ENCODE measurements at places on chromosomes 6 and 20.
A peak's percentile ranks its signal among the peaks of the same experiment; 100 is the strongest.

GRCh38 chr20:47468290-47469050 is 33.2 kb upstream of the NCOA3 start:
- no peak for DNase-seq

GRCh38 chr20:1012359-1013168 is 10.5 kb upstream of the RSPO4 start:
- DNase-seq, result no peak

- DNase-seq, result no peak
Observed at GRCh38 chr20:13862245-13862644, 77.4 kb downstream of the NDUFAF5 start.

DNA sequence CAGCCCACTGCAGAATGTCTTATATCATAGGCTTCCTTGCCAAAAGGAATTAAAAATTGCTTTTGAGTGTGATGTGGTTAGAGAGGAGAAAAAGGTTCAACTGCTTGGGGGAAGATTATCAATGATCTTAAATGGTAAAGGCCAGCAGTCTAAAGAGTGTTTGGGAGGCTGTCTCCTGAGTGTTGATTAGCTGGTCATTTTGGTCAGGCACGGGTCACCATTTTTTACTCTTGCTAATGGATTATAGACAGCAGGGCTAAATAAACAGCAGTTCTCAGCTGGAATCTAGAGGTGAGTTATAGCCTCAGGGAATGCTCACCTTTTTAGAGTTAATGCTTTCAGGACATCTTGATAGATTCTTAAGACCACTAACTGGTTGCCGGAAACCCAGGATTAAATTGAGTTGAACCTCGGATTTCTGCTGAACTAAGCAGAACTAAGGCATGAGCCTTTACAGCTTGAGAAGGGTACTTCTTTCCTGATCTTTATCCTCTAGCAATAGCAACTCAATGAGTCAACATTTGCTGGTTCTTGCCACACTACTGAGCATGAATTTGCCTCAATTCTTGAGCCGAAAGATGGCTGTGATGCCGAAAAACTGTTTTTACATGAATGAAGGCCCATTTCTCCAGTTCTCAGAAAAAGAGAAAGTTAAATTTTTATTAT is 120.4 kb downstream of the LRRC1 start:
- DNase-seq, result no peak

DNA sequence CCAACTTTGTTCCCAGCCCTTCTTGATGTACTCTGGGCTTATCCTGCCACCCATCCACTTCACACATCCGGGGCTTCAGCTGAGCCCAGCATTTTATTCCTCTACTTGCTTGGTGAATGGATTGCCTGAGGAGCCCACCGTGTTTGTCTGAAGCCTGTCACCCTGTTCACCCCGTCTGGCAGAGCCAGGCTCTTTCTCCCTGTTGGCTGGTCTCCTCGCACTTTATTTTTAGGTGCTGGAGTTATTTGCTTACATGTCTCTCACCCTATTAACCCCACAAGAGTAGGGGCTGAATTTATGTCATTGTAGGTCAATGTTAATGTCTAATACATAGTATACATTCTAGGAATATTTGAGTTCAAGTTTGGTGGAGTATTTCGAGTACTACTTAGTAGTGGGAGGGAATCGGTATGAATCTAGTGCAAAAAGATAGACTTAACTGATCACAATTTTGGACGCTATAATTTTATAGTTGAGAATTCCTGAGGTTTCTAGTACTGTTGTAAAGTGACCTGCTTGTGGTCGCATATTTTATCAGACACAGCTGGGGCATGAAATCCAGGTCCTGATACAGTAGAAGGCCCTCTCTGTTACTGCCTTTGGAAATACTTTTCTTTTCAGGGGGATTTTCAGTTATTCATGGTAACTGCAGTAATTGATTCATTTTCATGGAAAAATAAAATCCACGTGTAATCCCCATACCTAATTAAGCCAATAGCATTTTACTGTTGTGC is 10.8 kb downstream of the JARID2 start:
- no peak for DNase-seq

DNA sequence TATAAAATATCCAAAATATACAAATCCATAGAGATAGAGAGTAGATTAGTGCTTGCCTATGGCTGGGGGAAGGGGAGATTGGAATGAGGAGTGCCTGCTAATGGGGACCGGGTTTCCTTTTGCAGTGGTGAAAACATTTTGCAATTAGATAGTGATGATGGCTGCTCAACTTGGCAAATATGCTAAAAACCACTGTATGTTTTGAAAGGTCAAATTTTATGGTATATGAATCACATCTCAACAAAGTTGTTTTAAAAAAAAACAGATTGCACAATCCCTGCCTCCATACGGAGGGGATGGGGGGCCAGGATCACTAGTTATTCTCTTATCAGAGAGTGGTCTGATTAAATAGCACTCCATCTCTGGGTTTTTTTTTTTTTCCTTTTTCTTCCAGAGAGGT is 76.9 kb upstream of the RIPOR2 start:
- DNase-seq, result no peak

DNA sequence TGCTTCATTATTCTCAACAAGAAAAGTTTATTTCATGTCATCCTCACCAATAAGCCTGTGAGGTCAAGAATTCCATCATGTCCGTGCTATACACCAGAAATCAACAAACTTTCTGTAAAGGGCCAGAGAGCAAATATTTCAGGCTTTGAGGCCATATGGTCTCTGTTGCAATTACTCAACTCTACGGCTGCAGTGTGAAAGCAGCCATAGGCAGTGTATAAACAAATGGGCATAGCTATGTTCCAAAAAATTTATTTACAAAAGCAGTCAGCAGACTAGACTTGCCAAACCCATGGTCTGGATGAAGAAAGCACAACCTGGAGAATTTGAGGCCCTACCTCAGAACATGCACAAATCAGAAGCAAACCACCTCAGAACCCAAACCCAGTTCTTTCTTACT is 118.5 kb downstream of the PCSK2 start:
- no peak for DNase-seq

- no peak for DNase-seq
Observed at GRCh38 chr20:62058941-62059340, 6.7 kb downstream of the TAF4 start.

GRCh38 chr20:11429889-11430519 is 487.7 kb upstream of the BTBD3 start:
- no peak for DNase-seq

DNA sequence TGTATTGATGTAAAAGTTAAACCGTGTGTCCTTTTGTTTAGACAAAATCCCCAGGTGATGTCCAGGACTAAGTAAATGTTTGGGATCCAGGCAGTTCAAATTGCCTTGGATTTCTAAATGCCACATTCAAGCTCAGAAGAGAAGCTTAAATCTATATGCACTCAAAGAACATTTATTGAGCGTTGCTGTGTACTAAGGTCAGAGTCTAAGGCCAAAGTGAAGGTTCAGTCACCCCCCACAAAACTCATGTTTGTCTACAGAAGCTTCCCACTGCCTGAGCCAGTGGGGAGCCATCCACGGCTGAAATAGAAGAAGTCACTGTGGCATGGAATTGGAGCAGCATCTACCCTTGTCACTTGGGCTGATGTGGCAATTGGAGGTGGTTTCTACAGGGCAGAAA is 70.7 kb upstream of the INSM1 start:
- DNase-seq, result no peak

DNA sequence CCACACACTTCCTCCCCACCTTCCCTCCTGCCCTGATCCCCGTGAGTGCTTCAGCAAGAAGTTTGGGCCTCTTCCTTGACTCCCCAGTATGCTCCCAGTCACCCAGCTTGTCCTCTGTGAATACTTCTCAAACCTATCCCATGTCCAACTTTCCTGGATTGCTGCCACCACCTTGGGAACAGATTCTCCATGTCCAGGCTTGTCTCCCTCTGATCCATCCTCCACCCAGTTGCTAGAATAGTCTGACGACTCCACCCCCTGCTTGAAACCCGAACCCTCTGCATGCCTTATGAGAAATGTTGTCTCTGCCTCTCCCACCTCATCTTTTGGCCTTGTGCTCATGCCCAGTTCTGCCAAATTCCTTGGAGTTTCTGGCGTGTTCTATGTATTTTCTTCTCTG is 108.0 kb downstream of the PPP1R14C start:
- DNase-seq, result no peak

DNA sequence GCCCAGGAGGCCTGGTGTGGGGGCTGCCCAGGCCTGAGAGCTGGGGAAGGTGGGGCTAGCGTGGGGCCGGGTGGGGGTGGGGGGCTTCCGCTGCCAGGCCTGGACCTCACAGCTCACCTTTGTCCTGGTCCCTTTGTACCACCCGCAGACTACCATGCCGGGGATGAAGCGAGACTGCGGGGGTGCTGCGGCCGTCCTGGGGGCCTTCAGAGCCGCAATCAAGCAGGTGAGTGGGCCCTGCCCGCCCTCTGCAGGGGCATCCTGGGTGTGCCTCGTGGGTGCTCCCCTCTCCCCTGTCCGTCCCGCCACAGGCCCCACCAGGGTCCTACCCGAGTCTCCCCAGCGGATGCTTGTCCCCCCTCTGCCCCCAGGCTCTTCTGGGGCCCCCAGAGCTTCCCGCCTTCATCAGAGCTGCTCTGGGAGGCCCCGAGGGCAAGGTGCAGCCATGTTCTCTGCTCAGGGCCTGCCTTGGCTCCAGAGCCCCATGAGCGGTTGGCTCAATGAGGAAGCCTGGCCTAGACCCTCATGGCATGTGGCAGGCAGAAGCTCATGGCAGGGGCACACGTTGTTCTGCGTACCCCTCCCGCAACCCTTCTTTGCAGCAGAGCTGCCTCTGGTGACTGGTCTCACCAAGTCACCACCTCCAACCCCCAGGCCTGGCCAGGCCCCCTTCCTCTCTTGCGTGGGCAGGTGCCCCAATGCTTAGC is 14.5 kb downstream of the NPEPL1 start:
- no peak for DNase-seq

DNA sequence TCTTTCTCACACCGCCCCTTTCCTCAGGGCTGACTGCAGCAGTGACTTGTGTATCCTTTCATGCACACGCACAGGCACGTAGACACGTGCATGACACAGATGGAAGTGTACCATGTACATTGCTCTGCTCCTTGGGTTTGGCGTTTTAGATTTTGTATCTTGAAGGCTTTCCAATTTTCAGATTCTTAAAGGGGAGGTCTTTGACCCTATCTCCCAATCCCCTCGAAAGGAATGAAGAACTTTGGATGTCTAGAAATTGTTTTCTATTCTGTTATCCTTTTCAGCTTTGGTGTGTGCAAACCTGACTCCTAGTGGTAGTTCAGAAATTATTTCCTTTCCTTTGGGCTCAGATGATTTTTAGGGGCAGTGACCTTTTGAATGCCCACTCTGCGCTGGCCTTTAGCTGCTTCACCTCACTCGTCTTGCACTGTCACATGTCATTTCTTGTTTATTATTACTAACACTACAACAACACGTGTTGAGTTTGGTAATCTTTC is 63.0 kb downstream of the HIVEP1 start:
- DNase-seq, result no peak

- peak; percentile 33 for DNase-seq
Observed at GRCh38 chr6:157798851-157799250, 24.2 kb upstream of the SNX9 start.

- no peak for DNase-seq
Observed at GRCh38 chr6:141610741-141611140, 522.0 kb upstream of the GJE1 start.

Measured in activated CD4-positive, alpha-beta T cell treated with anti-CD3 and anti-CD28 coated beads, Interleukin-2, Interleukin-6, amounts not matched to agents 100 ng/mL and 50 ng/mL, durations not matched to agents 16 hours and 8 hours (primary cell).